ENCODE measurements at places on chromosomes 11 and 22.

DNA sequence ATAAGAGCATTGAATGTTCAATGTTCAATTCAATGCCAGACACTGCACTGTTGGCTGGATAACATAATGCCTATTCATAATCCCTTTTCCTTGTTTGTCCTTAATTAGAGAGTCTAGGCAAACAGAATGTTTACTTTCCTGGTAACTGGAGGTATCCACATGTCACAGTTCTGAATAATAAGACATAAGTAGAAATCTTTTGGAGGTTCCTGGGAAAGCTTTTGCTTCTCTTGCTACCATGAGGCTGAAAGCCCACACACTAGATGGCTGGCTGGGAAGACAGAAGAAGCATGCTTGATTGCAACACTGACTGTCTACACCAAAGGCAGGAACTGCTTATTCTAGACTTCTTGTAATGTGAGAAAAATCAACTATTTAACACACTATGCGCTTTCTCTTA, 79.5 kb downstream of the GAB2 start:
- H3K27me3 ChIP-seq: no peaks in the 10 kb centered on the region
- no peak overlapping the region for H3K27ac ChIP-seq
- no peak for DNase-seq
- peaks cover 12% of the 10 kb centered on the region for H3K36me3 ChIP-seq
- H3K4me1 ChIP-seq: peaks cover 28% of the 10 kb centered on the region

GRCh38 chr11:15970506-15971214, 385.7 kb downstream of the SOX6 start:
- H3K4me1 ChIP-seq: peaks cover 34% of the 10 kb centered on the region
- H3K27me3 ChIP-seq: no peaks in the 10 kb centered on the region
- DNase-seq: no peak
- H3K4me3 ChIP-seq: no peak overlapping the region
- H3K36me3 ChIP-seq: peaks cover 7% of the 10 kb centered on the region
- no peak overlapping the region for H3K27ac ChIP-seq

DNA sequence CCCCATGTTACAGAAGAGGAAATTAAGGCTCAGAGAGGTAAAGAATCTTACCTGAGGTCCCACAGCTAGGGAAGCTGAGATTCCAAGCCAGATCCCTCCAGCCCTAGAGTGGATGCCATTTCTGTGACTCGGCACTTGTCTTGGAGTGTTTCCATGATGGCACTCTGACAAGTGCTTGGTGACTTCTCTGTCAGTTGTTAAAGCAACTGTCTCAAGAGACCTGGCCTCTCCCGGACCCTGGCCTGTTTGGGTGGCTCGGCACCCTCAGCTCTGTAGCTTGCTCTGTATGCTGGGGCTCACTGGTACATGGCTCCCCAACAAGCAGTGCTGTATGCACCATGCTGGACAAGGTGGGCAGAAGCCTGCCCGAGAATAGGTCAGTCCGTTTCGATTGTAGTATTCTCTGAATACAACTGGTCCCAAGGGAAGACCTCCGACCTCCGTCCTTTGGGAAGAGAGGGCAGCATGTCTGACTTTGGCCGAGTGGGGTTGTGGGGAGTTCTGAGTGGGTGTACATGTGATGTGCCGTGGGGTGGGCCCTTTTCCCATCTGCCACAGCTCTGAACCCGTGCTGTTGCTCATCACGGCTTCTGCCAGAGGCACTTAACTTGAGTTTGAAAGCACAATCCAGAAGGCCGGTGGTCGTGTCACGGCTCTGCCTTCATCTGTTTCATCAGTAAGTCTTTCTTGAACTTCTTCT, 12.4 kb downstream of the ACO2 start:
- no peaks in the 10 kb centered on the region for H3K27me3 ChIP-seq
- DNase-seq: no peak
- H3K4me1 ChIP-seq: no peaks in the 10 kb centered on the region
- H3K27ac ChIP-seq: no peak overlapping the region
- no peak overlapping the region for H3K4me3 ChIP-seq

- DNase-seq: no peak
- no peak overlapping the region for H3K27ac ChIP-seq
- no peaks in the 10 kb centered on the region for H3K27me3 ChIP-seq
- H3K4me3 ChIP-seq: no peak overlapping the region
These were observed 525.1 kb downstream of the TBC1D22A start for GRCh38 chr22:47287516-47287915.

- H3K27me3 ChIP-seq: no peaks in the 10 kb centered on the region
- DNase-seq: no peak
- H3K4me3 ChIP-seq: peak overlapping the region; percentile 18
- H3K27ac ChIP-seq: peak overlapping the region; percentile 79
These were observed 126.8 kb downstream of the IGLL1 start for GRCh38 chr22:23453277-23453676.

DNA sequence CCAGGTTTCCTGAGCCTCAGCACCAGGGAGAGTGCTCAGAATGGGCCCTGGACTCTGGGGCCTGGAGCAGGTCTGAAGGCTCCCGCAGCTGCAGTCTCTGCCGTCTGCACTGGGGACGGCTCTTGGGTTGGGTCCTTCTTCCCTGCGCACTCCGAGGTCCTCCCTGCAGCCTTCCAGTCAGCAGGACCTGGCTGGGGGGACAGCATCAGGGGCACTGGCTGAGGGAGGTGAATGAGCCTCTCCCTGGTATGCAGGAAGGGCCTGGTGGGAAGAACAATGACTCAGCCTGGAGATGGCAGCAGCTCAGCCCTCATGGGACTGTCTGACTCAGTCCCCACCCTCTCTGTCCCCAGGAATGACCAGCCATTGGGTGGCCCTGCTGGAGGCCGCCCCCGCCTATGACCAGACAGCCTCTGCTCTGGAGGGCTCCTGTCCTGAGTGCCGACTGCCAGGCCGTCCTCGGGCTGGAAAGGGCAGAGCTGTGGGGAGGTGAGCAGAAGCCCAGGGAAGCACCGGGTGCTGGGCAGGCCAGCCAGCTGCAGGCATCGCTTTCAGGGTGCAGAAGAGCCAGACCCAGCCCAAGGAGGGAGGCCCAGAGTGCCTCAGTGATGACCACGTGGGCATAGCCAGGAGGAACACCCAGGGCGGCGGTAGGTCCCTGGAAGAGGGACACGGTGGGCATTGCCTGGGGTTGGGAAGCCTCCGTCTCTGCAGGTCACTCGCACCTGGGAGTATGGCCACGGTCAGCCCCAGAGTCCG, 455.0 kb downstream of the BRD1 start:
- H3K4me3 ChIP-seq: no peak overlapping the region
- H3K27ac ChIP-seq: peak overlapping the region; percentile 24
- H3K36me3 ChIP-seq: no peaks in the 10 kb centered on the region
- DNase-seq: no peak
- peaks cover 12% of the 10 kb centered on the region for H3K27me3 ChIP-seq

DNA sequence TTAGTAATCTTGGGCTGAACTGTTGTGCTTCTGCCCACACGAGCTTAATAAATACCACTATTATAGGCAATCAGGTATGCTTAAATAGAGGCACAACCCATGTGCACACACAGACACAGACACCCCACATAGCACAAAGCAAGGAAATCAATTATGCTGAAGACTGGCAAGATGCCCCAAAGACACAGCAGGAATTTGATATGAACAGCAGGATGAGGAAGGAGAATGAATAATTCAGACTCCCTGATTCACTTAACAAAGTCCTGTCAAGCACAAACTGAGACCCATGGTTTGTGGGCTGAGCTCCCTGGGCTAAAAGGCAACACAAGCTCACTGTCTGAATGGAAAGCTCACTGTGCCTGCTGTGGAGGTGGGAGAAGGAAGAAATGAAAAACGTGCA, 42.5 kb downstream of the RBFOX2 start:
- DNase-seq: no peak
- peaks cover 23% of the 10 kb centered on the region for H3K27me3 ChIP-seq
- peaks cover 2% of the 10 kb centered on the region for H3K36me3 ChIP-seq
- no peak overlapping the region for H3K4me3 ChIP-seq

All from progenitor cell of endocrine pancreas (in vitro differentiated cells).